ENCODE measurements at places on chromosomes 3 and 15.

GRCh38 chr3:355622-356021, 159.1 kb downstream of the CHL1 start:
- no peak for DNase-seq

DNA sequence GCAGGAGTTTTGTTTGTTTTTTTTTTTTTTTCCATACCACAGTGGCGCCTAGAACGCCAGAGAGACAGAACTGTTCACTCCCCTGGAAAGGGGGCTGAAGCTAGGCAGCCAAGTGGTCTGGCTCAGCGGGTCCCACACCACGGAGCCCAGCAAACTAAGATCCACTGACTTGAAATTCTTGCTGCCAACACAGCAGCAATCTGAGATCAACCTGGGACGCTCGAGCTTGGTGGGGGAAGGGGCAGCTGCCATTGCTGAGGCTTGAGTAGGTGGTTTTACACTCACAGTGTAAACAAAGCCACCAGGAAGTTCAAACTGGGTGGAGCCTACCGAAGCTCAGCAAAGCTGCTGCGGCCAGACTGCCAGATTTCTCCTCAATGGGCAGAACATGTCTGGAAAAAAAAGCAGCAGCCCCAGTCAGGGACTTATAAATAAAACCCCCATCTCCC, 29.8 kb downstream of the SPICE1 start:
- DNase-seq = peak; percentile 1

- DNase-seq = no peak
These were observed 223.5 kb upstream of the PROK2 start for GRCh38 chr3:72008226-72008996.

- DNase-seq = no peak
These were observed 22.4 kb downstream of the NANOGP8 start for GRCh38 chr15:35062738-35063099.

Measured in stimulated activated CD8-positive, alpha-beta memory T cell treated with anti-CD3 and anti-CD28 coated beads, Interleukin-15, amount 100 ng/mL, for 4 hours (primary cell).